ENCODE measurements at places on chromosomes 7 and 10.

GRCh38 chr10:30784524-30784896 is 155.0 kb upstream of the LYZL2 start:
- DNase-seq = no peak

GRCh38 chr10:62182595-62182994 is 86.0 kb downstream of the RTKN2 start:
- no peak for DNase-seq

DNA sequence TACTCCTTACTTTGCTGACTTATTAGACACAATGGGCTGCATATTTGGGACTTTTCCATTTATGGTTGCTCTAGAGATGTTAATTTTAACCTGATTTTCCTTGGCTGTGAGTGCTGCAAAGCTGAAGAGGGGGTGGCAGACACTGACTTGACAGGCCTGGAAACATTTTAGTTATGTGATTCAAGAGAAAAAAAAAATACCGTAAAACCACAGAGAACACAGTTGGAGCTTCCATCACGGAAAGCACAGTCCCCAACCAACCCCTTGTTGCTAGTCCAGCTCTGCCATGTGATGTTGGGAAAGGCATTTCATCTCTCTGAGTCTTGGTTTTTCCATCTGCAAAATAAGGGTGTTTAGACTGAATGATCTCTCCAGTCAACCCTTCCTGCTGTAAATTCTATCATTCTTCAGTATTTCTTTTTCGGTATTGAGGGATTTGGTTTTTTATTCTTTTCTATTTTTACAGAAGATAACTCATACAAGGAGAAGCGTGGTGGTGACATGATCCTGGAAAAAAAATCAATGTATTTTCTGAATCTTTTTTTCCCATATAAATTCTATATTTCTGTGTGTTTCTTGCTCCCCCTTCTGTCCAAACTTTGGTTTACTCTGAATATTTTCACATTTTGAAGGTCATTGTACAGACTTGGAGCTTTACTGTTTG is 246.1 kb downstream of the REEP3 start:
- DNase-seq = no peak

DNA sequence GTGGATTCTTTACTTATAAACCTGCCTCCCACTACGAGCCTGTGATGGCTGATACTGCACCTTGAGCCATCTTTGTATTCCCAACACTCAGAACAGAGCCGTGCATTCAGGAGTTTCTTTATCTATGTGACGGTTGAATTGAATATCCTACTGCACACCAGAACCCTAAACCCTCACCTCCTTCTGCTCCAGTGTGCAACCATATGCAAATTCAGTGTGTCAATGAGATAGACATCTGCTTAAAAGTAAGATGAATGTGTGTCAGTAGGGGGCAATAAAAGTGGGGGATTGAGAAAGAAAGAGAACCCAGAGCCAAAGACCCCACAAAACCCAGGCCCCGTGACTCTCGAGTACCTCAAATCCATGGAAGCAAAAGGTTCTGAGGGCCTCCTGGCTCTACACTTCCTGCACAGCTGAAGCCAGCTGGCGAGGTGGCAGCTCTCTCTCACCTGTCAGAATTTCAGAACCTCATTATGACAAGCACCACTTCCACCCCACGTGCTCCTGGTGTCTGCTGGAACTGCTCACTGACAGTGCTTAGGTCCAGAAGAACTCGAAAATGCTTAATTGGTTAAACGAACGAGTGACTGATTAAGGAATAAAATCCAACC is 143.3 kb upstream of the GPR26 start:
- no peak for DNase-seq

- DNase-seq = no peak
Observed at GRCh38 chr10:69452676-69453415, 1.6 kb downstream of the TSPAN15 start.

- DNase-seq = no peak
Observed at GRCh38 chr10:48880016-48880705, 59.5 kb downstream of the LRRC18 start.

GRCh38 chr10:123663522-123663921 is 2.6 kb upstream of the GPR26 start:
- DNase-seq = no peak

DNA sequence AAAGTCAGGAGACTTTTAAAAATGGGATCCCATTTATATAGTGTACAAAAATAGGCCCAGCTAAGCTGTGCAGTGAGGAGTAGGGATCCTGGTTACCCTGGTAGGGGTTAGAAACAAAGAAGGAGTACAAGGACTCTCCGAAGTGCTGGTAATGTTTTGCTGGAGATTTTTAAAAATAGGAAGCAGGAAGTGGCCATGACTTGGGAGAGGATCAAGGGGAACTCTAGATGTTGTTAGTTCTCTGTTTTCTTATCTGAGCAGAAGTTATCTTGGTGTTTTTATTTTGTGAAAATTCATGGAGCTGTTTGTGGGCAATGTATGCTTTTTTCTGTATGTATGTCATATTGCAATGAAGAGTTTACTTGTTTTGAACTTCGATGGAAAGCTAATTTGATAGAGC is 373.9 kb downstream of the SFMBT2 start:
- no peak for DNase-seq

- DNase-seq = no peak
Observed at GRCh38 chr7:29483219-29484104, 80.2 kb upstream of the PRR15 start.

GRCh38 chr7:81150951-81151361 is 232.1 kb upstream of the SEMA3C start:
- DNase-seq = no peak

DNA sequence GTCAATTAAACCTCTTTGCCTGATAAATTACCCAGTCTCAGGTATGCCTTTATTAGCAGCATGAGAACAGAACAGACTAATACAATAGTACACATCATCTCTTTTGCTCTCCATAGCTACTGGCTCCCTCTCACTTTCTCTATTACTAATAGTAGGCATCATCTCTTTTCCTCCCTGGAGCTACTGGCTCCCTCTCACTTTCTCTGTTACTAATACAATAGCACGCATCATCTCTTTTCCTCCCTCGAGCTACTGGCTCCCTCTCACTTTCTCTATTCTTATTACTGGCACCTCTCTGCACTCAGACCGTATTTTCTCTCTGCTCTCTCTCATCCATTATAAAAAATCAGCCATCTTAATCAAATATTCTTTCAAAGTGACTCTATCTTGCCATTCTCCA is 37.1 kb downstream of the SLC25A13 start:
- no peak for DNase-seq

Measured in esophagus squamous epithelium (tissue), 5 donors.